ENCODE measurements at places on chromosomes 1 and 21. TPM values are rescaled to one million over a fixed set of nuclear protein-coding genes. Genes with fewer than 3 reads are reported as not detected.

The NHLH1 gene
- polyA plus RNA-seq: 0.12 TPM

The MUL1 gene
- 27.7 TPM for polyA plus RNA-seq

The NR1I3 gene
- not detected for polyA plus RNA-seq

DNA sequence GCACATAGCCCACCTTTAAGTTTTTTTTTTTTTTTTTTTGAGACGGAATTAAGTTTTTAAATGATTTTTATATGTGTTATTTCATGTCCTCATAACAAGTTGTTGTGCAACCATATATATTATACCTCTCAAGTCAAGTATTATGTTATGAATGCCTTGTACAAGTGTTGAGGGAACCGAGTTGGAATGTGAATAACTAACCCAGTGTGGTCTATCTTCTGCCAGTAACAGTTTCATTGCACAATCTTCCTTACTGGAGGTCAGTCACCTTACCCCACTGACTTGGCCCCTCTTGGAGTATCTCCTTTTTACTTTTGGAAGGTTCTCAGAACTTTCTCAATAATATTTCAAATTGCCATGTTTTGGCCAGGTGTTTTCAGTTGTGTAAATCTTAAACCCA is 201.9 kb downstream of the CACNA1E start:
- H3K4me1 ChIP-seq: no peaks in the 10 kb centered on the region
- H3K27me3 ChIP-seq: no peaks in the 10 kb centered on the region
- DNase-seq: no peak
- H3K36me3 ChIP-seq: no peaks in the 10 kb centered on the region
- H3K4me3 ChIP-seq: no peak overlapping the region

GRCh38 chr1:6703016-6703415 is 1.4 kb upstream of the DNAJC11 start:
- H3K4me1 ChIP-seq: peaks cover 8% of the 10 kb centered on the region
- no peak overlapping the region for H3K4me3 ChIP-seq
- DNase-seq: no peak
- no peaks in the 10 kb centered on the region for H3K36me3 ChIP-seq
- no peak overlapping the region for H3K27ac ChIP-seq

- no peaks in the 10 kb centered on the region for H3K36me3 ChIP-seq
- H3K27ac ChIP-seq: no peak overlapping the region
Measured at GRCh38 chr1:60942896-60943638, 139.3 kb upstream of the NFIA start.

Measured in lung (tissue), 17 donors.